T-helper 2 cell treated with Interferon-gamma antibody and Interleukin-4, amounts not matched to agents 5 μg/mL and 100 μg/mL, for 36 hours (primary cell): ENCODE measurements at places on chromosomes 16 and 17.

DNA sequence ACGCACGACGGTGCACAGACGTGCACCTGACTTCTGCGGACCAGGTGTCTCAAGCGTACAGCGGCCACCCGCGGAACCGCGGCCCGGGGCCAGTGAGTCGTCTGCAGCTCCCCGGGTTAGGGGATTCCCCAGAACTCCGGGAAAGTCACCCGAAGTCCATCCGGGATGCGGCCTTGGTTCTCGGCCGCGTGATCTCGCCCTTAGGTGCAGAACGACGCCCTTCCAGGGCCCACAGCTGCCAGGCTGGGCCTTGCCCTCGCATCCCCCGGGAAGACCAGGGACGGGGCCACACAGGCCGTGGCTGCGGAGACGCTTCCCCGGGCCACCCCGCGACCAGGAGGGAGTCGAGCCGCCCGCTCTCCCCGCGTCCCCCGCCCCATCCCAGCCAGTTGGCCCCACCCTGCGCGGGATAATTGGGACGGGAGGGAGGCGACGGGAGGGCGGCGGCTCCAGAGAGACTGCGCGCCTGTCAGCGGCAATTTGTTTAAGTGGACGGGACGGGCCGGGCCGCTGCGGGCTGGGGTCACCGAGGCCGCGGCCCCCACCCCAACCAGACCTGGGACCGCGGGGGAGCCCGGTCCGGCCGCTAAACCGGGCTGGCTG, 3.6 kb upstream of the TBX2 start:
- H3K27me3 ChIP-seq, result peaks cover 41% of the 10 kb centered on the region
- H3K36me3 ChIP-seq, result peaks cover 3% of the 10 kb centered on the region
- H3K4me1 ChIP-seq, result peaks cover 4% of the 10 kb centered on the region
- DNase-seq, result no peak
- H3K4me3 ChIP-seq, result no peak overlapping the region

DNA sequence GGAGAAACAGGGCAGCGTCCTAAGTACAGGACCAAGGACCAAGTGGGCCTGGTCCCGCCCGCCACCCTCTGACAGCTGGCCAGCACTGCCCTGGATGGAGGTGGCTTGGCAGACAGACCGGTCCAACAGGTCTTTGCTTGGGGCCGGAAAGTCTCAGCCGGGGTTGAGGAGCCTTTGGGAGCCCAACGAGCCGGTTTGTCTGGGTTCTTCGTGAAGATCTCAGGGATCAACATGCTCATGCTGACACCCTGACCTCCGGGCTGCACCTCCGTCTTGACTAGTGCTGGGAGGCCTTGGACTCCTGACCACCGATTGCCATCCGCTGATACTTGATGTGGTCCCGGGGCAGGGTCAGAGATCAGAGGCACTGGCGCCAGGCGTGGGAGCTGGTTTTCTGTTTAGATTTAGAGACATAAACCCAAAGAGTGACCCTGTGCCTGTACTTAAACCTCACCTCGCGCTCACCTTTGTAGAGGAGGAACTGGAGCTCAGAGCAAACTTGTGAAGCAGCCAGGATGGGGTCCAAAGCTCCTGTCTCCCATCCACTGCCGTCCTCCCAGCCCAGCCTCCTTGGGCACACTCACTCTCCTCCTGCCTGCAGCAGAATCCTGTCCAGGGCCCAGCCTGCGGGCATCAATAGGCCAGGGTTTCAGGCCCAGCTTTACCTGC, 92.1 kb upstream of the GSE1 start:
- DNase-seq, result no peak
- no peak overlapping the region for H3K4me3 ChIP-seq
- H3K4me1 ChIP-seq, result no peaks in the 10 kb centered on the region
- no peaks in the 10 kb centered on the region for H3K27me3 ChIP-seq

DNA sequence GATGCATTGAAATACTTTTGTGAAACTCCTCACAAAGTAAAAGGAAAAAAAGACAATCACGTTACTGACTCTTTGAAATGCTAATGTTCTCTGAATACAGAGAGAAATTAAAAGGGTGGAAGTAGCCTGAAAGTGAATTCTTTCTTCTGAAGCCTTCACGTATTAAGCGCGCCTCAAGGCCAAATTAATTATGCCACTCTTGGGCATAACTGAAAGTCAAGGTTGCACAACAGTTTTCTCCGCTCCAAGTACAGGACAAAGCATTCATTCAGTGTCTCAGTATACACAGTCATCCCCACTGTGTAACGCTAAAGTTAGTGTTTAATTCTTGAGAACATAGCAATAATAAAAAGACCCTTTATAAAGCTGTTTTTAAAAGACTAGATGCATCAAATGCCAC, 21.5 kb downstream of the PARN start:
- H3K4me3 ChIP-seq, result no peak overlapping the region
- H3K36me3 ChIP-seq, result peaks cover 46% of the 10 kb centered on the region
- H3K27me3 ChIP-seq, result no peaks in the 10 kb centered on the region
- no peak overlapping the region for H3K27ac ChIP-seq
- no peak for DNase-seq

- H3K36me3 ChIP-seq, result no peaks in the 10 kb centered on the region
- no peak overlapping the region for H3K27ac ChIP-seq
- H3K4me3 ChIP-seq, result no peak overlapping the region
- H3K27me3 ChIP-seq, result no peaks in the 10 kb centered on the region
- DNase-seq, result no peak
- peaks cover 3% of the 10 kb centered on the region for H3K4me1 ChIP-seq
Observed at GRCh38 chr16:67470359-67470758, 10.6 kb downstream of the ATP6V0D1 start.

- DNase-seq, result no peak
- no peaks in the 10 kb centered on the region for H3K27me3 ChIP-seq
- H3K36me3 ChIP-seq, result peaks cover 11% of the 10 kb centered on the region
Observed at GRCh38 chr16:2214719-2214968, at the start of gene PGP. TSS of gene PGP (minus strand) at chr16:2214840. CDS start at chr16:2214777, 63 bp downstream.

DNA sequence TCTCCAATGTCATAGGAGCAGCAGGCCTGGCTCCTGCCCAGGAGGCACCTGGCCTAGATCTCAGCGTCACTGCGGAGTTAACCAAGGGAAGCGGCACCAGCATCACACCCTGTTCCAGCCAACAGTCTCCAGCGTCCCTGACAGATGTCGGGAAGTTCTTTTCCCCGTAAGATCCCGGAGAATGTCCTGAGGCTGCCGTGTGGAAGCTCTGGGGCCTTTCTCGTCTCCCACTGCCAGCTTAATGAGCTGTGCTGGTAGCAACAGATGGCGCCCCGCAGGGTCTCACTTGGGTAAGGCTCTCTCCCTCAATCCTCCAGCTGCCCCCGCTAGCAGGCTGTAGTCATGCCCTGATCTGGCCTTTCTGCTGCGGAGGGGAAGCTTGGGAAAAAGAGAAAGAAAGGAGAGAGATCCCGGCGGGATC, 57.5 kb downstream of the MARCHF10 start:
- no peak for DNase-seq
- peaks cover 5% of the 10 kb centered on the region for H3K27me3 ChIP-seq
- no peak overlapping the region for H3K4me3 ChIP-seq
- H3K27ac ChIP-seq, result no peak overlapping the region
- no peaks in the 10 kb centered on the region for H3K4me1 ChIP-seq
- H3K36me3 ChIP-seq, result no peaks in the 10 kb centered on the region

DNA sequence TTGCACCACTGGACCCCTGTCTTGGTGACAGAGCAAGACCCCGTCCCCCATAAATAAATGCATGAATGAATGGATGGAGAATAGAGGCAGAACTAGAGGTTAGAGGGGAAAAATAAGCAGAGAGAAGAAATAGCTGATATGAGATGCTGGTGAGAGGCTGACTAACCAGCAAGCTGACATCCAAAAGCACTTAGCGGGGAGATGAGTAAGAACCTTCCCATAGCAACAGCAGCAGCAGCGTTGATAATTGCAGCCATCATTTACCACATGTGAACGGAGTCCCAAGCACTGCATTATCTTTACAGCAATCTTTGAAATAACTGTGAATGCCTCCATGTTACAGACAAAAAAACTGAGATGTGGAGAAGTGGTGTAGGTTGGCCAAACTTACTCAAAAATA, 777.3 kb upstream of the EEF2KMT start:
- no peaks in the 10 kb centered on the region for H3K36me3 ChIP-seq
- H3K4me3 ChIP-seq, result no peak overlapping the region
- H3K27me3 ChIP-seq, result no peaks in the 10 kb centered on the region

DNA sequence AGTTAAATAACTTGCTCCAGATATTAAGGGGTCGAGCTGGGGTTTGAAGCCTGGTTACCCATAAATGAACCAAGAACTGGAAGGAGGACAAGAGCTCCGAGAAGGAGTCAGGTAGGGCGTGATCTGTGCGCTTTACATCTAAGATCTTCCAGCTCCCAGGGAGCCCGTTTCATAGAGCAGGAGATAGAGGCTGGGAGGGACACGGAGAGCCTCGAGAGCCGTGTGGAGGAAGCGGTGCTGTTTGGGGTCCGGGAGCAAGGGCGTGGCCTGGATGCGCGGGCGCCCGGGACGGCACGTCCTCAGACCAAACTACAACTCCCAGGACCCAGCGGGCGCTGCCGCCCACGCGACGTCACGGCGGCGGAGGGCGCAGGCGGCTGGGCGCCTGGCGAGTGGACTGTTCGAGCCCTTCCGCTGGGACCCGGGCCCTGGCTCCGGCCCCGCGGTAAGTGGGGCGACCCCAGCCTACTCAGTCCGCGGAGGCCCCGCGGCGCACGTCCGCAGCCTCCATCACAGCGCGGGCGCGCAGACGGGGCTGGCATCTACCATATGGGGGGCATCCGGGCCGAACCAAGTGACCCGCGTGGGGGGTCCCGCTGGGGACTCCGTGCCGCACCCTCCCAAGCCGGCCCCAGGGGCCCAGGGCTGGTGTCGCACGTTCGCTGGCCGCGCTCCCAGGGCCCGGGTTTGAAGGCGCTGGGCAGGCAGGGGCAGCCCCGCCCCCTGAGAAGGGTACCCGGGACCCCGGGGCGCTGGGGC, at the start of gene BCKDK:
TSS of gene BCKDK (plus strand) at position 352 of the 759 bp plus-strand sequence. CDS start 838 bp downstream, outside the sequence.
- H3K27ac ChIP-seq, result peak within 1 kb of the TSS; percentile 80
- peaks cover 20% of the 10 kb centered on the region for H3K36me3 ChIP-seq
- peak; percentile 80 for DNase-seq
- peak within 1 kb of the TSS; percentile 84 for H3K4me3 ChIP-seq

DNA sequence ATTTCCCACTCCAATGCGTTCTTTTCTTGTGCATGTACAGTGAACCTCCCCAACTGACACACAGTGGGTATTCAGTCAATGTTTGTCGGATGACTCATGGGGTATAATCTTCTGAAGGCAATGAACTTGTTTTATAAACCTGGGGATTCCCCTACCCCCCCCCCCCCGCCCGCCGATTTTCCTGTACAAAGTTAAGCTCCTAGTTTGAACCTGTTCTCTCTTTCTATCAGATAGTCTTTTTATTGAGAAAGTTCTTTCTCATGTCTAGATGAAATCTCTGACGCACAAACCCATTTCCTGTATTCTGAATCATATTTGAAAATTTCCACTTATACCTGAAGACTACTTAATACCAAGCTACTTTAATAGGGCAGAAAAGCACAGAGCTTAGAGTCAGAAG, 338.3 kb downstream of the CA10 start:
- peak overlapping the region; percentile 28 for H3K27ac ChIP-seq
- DNase-seq, result peak; percentile 5

DNA sequence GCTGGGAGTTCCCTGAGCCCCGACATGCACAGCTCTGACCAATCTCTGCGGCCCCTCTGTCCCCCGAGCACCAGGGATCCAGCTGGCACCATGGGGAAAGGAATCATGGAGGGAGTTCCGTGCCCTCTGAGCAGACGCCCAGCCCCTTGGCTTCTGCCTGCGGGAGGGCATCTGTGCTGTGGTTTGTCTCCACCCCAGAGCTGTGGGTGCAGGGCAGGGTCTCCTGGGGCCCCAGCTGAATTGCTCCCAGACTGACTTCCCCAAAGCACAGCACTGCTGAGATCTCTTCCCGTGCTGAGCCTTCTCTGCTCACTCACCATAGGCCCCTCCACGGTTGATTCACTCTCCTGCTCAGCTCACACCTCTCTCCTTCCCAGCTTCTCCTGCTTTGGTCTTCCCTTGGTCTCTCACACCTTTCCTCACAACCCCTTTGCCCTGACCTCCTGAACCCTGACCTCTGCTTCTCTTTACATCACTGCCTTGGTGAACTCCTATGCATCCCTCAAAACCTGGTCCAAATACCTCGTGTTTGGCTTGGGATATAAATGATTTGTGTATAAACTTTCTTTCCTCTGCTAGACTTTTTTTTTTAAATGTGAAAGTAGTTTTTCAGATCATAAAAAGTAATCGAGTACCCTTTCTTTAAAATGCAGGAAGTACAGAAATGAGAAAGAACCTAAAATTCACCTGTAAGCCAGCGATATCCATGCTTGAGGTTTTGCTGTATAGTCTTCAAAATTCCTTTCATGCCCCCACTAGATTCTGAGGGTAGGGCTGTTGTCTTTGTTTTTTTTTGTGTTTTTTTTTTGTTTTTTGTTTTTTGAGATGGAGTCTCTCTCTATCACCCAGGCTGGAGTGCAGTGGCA, 265.3 kb downstream of the SEC14L1 start:
- peaks cover 66% of the 10 kb centered on the region for H3K36me3 ChIP-seq
- H3K27ac ChIP-seq, result peak overlapping the region; percentile 91
- H3K4me1 ChIP-seq, result peaks cover 73% of the 10 kb centered on the region
- H3K4me3 ChIP-seq, result peak overlapping the region; percentile 85
- H3K27me3 ChIP-seq, result no peaks in the 10 kb centered on the region

- H3K4me3 ChIP-seq, result peak overlapping the region; percentile 81
- H3K36me3 ChIP-seq, result peaks cover 8% of the 10 kb centered on the region
- peaks cover 57% of the 10 kb centered on the region for H3K4me1 ChIP-seq
- peak overlapping the region; percentile 97 for H3K27ac ChIP-seq
- DNase-seq, result no peak
Observed at GRCh38 chr16:57531635-57532265, 4.6 kb downstream of the CCDC102A start.

DNA sequence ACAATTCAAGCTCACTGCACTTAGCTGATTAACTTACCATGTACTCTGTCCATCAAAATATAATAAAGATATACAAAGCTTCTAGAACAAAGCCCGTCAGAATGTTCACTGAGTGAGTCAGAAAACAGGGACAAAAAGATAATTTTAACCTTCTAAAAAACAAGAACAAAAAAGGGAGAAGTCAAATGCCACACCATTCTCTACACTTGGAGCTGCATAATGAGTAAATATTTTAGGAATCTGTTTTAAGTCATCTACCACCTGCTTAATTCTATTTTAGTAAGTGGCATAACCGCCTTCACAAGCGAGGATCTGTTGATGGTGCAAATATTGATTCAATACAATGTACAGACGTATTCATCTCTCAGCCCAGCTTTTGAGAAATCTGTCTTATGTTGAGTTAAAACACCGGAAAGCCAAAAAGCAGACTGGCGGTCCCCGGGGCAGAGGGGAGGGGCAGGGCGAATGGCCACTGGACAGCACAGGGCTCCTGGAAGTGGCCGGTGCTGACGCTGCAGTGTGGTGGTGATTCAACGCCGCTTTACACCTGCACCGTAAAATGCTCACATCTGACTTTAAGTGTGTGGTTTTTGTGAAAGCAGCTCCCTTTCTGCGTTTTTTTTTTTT, 20.1 kb downstream of the RAB40B start:
- H3K4me3 ChIP-seq, result no peak overlapping the region
- H3K4me1 ChIP-seq, result no peaks in the 10 kb centered on the region
- no peak overlapping the region for H3K27ac ChIP-seq

- H3K4me1 ChIP-seq, result peaks cover 3% of the 10 kb centered on the region
- no peak for DNase-seq
- H3K27me3 ChIP-seq, result peaks cover 4% of the 10 kb centered on the region
- H3K4me3 ChIP-seq, result no peak overlapping the region
- H3K36me3 ChIP-seq, result no peaks in the 10 kb centered on the region
Observed at GRCh38 chr17:882827-883585, 96.6 kb downstream of the NXN start.
